ENCODE measurements at places on chromosomes 1 and 21. TPM values are rescaled to one million over a fixed set of nuclear protein-coding genes. Genes with fewer than 3 reads are reported as not detected.

NT5C1A gene
- total RNA-seq, result not detected

DSCAM gene
- not detected for total RNA-seq

SYDE2 gene
- 4.9 TPM for total RNA-seq

CENPF gene
- 3.8 TPM for total RNA-seq

ATP1B1 gene
- 11.5 TPM for total RNA-seq

MATN1 gene
- total RNA-seq, result 0.33 TPM

MYOG gene
- not detected for total RNA-seq

GBP3 gene
- 28.8 TPM for total RNA-seq

ZNF648 gene
- not detected for total RNA-seq

KCNQ4 gene
- total RNA-seq, result under 0.01 TPM

AQP10 gene
- not detected for total RNA-seq

CADM3 gene
- total RNA-seq, result not detected

PGLYRP4 gene
- total RNA-seq, result not detected

HSPG2 gene
- 345 TPM for total RNA-seq
